ENCODE measurements at places on chromosomes 4 and X.

DNA sequence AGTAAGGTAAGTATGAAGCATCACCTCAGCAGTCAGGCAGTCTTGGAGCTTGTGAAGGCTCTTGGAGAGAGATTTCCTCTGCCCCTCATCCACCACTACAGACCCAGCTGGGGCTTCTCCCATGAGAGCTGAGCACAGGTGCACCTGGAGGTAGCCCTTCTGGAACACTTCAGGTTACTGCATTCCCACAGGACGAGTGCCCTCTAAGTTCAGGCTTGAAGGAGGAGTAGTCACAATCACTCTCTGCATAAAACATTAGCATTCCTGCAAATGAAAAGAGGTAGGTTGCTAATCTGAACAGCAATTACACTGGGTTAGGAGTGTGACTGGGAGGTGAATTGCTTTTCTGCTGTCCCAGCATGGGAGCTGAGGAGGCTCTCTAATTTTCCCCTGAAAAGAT is 308.8 kb downstream of the TEX13C start:
- no peak for DNase-seq

- DNase-seq, result no peak
Observed at GRCh38 chrX:49064735-49065134, 5.9 kb downstream of the CCDC120 start.

DNA sequence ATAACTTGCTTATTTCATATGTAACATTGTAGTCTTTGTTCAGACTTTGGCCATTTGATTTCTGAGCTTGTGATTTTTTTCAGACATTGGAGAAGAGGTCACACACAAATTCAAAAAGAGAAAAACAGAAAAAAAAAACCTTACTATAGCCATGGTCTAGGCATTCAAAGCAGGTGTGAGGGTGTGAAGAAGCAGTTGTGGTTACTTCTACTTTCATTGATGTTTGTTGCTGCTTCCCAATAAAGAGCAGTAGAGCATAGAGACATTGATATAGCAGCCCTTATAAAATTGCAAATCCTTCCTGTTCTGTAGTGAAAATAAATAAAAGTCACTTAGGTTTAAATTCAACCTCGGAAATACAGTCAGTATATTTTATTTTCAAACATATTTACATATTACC is 671.6 kb downstream of the GRXCR1 start:
- DNase-seq, result no peak

DNA sequence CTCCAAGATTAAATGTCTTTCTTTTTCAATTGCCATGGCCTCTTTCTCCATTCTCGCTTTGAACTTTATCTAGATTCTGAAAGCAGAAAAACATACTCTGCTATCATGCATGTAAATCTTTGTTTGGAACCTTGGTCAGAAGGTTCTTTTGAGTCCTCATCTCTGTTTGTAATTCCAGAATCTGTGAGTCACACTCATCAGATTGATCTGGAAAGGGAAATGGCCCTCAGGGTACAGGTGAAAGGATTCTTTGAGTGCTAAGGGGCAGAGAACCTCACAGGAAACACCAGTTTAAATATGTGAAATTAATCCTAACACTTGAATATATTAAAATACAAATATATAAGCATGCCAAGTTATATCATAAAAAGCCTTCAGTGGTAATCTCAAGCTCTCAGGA is 211.0 kb upstream of the ADGRL3 start:
- DNase-seq, result no peak

GRCh38 chr4:21469438-21470300 is 478.9 kb downstream of the KCNIP4 start:
- DNase-seq, result no peak

- no peak for DNase-seq
Observed at GRCh38 chr4:156773648-156774357, 197.8 kb downstream of the PDGFC start.

- no peak for DNase-seq
Observed at GRCh38 chrX:40434947-40435346, 145.8 kb upstream of the ATP6AP2 start.

GRCh38 chr4:123597586-123597985 is 201.0 kb downstream of the SPRY1 start:
- DNase-seq, result no peak

- no peak for DNase-seq
Observed at GRCh38 chr4:76641758-76642157, 206.7 kb downstream of the SHROOM3 start.

- DNase-seq, result no peak
Observed at GRCh38 chr4:38497121-38497520, 166.9 kb upstream of the KLF3 start.

DNA sequence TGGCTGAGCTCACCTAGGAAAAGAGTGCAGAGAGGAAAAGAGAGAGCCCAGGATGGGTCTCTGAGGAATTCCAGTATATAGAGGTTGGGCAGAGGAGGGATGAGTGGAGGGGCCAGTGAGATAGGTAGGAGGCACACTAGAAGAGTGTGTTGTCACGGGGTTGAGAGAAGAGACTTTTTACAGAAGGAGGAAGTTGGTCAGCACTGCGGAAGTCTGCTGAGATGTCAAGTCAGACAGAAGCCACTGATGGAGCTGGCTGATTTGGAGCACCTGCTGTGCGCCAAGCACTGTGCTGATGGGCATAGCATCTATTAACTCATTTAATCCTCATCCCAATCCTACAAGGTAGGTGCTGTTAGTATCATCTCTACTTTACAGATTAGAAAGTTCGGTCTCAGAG is 60.4 kb downstream of the EFNB1 start:
- peak; percentile 44 for DNase-seq

- no peak for DNase-seq
Observed at GRCh38 chr4:60404027-60404426, 796.1 kb upstream of the ADGRL3 start.

DNA sequence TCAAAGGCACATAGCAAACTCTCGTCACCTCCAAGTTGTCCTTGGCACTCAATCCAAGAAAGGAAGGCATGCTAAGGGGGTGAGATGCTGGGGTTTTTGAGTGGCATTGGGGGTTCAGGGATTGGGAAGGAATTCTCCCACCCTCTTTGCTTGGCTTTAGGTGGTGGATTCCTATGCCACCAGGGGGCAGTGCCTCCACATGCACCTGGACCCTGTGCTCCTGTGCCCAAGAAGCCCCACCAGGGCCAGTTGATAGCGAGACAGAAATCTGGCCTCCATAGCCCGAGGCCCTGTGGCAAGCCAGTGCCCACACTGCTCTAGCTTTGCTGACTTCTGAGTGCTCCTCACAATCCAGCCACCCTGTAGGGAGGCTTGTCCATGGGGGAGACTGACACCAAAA is 2.0 kb upstream of the FATE1 start:
- no peak for DNase-seq

DNA sequence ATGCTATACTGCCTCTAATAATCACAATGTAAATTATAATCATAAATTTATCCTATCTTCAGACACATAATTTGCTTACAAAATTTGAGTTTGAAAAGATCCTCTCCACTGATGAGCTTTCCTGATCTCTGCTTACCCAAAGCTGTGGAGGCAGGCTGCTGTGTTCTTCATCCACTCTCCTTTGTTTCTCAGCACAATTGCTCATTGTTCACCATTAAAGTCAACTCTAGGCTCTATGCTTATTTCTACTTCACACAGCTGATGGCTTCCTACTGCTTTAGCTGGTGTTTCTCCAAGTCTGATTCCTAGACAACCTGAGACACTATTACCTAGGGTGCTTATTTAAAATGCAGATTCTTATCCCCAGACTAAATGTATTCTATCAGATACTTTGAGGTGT is 319.7 kb downstream of the PCDH18 start:
- no peak for DNase-seq

- DNase-seq, result no peak
Observed at GRCh38 chr4:106909486-106910188, 126.5 kb downstream of the DKK2 start.

GRCh38 chr4:117898496-117898895 is 135.8 kb upstream of the NDST3 start:
- no peak for DNase-seq

DNA sequence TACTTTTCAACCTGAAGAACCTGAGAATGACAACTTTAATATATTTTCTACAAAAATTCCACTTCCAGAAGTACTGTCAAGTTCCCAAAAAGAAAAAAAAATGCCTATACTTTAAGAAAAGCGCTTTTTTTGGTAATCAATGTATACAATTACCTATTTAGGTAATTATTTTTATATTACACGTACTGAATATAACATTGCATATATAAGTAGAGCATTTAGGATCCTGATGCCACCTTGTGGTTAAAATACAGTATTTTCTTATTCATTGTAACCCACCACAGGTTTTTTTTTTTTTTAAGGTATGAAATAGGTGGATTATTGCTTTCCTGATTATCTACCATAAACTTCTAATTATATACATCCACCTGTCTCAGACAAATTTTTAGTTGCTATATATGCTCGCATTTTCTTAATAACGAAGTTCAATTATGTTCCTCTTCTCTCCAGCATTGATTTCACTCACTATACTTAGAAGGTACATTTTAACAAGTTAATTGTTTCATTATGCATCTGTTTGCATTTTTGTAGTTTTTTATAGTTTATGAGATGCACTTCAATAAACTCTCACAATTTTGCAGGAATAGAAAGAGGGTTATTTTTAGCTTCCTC is 5.2 kb downstream of the MAP9 start:
- no peak for DNase-seq

GRCh38 chrX:68183612-68184214 is 249.6 kb downstream of the OPHN1 start:
- DNase-seq, result peak; percentile 4

GRCh38 chrX:115719171-115719570 is 158.2 kb downstream of the PLS3 start:
- no peak for DNase-seq

DNA sequence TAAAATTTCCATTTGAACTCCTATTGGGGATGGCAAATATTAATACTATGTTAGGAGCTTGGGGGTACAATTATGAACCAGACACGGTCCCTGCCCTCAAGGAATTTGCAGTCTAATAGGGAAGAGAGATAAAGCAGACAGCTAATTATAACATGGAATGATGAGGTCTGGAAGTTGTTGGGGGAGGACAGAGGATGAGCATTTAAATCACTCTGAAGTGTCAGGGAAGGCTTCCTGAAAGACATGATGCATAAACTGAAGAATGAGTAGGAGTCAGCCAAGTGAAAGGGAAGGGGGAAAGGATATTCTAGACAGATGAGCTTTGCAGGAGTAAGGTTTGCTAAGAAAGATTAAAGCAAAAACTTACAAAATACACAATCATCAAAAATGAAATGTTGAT is 15.9 kb downstream of the PLAC1 start:
- no peak for DNase-seq

GRCh38 chr4:107120661-107121060 is 84.5 kb upstream of the DKK2 start:
- DNase-seq, result no peak

- DNase-seq, result no peak
Observed at GRCh38 chr4:123562994-123563750, 166.6 kb downstream of the SPRY1 start.

GRCh38 chrX:10518073-10518472 is 102.3 kb downstream of the MID1 start:
- DNase-seq, result no peak

- DNase-seq, result no peak
Observed at GRCh38 chrX:141320801-141321200, 78.5 kb upstream of the SPANXC start.

DNA sequence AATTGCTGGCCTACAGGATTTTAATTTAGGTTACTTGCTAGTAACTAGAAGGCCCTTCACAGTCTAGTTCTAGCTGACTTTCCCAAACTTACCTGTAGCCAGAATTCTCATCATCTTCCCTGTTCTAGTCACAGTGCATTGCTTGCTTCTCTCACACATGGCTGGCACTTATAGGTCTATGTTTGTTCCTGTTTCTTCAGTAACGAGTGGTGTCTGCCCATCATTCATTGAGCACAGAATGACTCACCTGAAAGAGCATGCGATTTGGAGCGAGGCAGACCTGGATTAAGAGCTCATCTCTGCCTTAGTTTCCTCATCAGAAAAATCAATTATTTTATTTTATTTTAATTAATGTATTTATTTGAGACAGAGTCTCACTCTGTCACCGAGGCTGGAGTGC is 201.7 kb upstream of the ANK2 start:
- no peak for DNase-seq

DNA sequence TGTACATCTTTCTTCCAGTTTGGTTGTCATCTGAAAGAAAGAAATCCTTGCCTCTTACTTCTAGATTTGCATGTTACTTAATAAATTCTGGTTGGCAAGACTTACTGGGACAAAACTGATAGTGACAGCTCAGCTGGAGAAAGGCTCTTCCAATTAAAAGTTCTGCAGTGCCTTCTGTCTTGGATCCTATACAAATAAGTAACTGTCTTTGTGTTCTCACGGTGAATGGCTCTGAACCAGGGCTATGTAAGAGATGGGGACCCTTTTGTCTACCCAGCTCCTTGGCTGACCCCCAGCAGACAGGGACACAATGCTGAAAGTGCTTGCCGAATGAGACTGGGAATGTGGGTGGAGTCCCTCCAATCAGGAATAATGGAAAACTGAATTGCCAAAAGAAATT is 89.5 kb downstream of the AASDH start:
- DNase-seq, result no peak

DNA sequence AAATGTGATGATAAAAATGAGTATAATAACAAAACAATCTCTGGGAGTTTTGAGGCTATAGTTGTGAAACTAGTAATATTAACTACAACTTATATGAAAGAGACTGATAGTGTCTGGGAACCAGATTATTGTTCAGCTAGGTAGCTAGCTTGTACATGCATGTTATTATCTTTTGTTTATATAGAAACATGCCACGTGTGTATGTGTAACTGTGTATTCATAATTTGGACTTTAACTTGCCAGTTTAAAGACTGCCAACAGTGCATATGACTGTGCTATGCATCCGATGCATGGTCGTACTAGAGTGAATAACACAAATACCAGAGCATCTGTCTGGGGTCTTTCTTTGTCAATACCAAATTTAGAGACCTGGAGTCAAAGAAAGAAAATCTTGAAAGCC is 92.2 kb downstream of the ADGRL3 start:
- DNase-seq, result no peak

DNA sequence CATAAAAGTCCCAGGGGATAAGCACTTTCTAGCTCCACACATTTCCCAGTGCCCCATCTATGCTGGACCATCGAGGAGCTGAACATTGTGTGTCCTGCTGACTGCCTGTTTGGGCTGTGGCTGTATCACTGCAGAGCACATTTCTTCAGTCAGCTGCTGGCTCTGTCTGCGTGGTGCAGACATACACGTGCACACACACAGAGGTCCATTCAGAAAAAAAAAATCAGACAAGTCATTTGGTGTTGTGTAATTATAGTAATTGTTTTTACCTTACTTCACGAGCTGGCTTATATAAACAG is 1.1 kb upstream of the PDLIM3 start:
- DNase-seq, result no peak

DNA sequence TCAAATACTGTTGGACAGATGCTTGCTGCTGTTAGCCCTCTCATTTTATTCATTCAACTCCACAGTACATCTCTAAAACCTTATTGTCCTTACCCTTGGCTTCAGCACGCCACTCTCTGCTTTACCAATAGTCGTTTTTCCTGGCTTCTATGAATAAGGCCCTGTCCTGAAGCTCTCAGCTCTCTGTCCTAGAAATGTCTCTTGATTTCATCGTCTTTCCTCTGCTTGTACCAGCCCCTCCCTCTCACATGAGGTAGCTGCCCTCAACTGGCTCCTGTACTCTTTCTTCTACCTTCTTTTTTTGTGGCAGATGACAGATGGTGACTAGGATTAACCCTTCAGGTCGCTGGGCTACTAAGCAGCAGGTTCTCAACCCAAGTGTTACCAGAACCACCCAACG is 11.4 kb downstream of the ADGRA3 start:
- DNase-seq, result no peak

- no peak for DNase-seq
Observed at GRCh38 chrX:25853002-25853479, 285.1 kb upstream of the MAGEB18 start.
